Cerebellar nuclear complex (tissue), 1 donor: ENCODE measurements at places on chromosomes 4 and X.

DNA sequence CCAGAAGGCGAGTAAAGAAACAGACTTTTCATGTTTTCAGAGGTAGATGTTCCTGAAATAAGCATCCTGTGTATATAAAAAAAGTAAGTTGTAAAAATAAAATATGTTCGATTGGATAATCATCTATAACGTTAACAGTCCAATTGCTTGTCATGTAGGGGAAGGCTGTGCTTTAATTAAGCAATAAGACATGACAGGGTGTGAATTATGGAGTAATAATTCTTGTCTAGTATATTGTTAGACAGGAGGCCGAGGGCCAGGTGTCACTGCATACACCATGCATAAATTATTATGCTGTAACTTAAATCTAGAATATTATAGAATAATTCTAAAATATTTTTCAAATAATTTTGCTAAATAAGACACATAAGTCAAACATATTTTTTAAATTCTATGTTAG is 494.6 kb upstream of the TENM3 start:
- DNase-seq: no peak

DNA sequence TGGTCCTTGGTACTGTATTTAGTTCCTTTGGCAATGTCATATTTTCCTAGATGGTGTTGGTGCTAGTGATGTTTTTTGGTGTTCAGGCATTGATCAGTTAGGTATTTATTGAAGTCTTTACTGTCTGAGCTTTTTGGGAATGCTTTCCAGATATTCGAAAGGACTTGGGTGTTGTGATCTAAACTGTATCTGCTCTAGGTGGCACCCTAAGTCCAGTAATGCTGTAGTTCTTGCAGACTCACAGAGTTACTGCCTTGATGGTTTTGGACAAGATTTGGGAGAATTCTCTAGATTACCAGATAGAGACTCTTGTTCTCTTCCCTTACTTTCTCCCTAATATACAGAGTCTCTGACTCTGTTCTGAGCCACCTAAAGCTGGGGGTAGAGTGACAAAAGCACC is 513.6 kb upstream of the PITX2 start:
- DNase-seq: no peak

DNA sequence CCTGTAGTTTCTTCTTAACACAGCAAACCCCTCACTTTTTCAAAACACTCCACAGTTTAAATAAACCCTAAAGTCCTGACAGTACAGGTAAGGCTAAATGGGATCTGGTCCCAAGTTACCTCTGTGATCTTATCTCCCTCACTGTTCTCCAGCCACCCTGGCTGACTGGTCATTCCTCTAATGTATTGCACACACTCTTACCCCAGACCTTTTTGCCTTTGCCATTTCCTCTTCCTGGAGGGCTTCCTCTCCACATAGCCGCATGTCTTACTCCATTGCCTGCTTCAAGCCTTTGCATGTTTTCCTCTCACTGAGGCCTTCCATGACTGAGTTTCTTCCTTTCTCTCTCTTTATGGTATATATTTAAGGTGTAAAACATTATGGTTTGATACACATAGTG is 19.5 kb upstream of the ANXA3 start:
- DNase-seq: no peak

GRCh38 chr4:122921971-122922876 is at the start of gene NUDT6:
TSS of gene NUDT6 (minus strand) at chr4:122922597. CDS start at chr4:122922572, 25 bp downstream.
- no peak for DNase-seq

- DNase-seq: no peak
Observed at GRCh38 chr4:3414421-3415279, 27.1 kb upstream of the HGFAC start.

GRCh38 chrX:2538031-2538757 is 37.4 kb upstream of the DHRSX start:
- DNase-seq: no peak

GRCh38 chrX:48613502-48614160 is 16.3 kb downstream of the WDR13 start:
- DNase-seq: no peak

- no peak for DNase-seq
Observed at GRCh38 chr4:48665555-48666186, 114.4 kb downstream of the FRYL start.

DNA sequence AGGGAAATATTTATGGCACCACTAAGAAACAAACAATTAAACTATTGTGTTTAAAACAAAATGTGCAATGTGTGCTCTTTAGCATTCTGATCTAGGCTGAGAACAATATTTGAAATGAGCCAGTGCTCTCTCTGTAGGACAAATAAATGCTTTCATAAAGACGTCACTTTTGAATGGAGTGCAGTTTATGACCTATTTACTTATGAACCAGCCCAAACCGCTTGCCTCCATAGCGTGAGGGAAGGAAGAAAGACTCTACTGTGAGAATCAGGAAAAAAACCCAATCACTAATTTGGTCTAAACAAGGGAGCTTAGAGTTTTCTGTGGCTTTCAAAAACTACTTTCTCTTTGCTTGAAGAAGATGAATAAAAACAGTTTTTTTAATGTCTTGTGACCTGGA is 39.4 kb downstream of the SAT1 start:
- no peak for DNase-seq

- DNase-seq: no peak
Observed at GRCh38 chr4:83223781-83224180, 60.8 kb downstream of the COQ2 start.

DNA sequence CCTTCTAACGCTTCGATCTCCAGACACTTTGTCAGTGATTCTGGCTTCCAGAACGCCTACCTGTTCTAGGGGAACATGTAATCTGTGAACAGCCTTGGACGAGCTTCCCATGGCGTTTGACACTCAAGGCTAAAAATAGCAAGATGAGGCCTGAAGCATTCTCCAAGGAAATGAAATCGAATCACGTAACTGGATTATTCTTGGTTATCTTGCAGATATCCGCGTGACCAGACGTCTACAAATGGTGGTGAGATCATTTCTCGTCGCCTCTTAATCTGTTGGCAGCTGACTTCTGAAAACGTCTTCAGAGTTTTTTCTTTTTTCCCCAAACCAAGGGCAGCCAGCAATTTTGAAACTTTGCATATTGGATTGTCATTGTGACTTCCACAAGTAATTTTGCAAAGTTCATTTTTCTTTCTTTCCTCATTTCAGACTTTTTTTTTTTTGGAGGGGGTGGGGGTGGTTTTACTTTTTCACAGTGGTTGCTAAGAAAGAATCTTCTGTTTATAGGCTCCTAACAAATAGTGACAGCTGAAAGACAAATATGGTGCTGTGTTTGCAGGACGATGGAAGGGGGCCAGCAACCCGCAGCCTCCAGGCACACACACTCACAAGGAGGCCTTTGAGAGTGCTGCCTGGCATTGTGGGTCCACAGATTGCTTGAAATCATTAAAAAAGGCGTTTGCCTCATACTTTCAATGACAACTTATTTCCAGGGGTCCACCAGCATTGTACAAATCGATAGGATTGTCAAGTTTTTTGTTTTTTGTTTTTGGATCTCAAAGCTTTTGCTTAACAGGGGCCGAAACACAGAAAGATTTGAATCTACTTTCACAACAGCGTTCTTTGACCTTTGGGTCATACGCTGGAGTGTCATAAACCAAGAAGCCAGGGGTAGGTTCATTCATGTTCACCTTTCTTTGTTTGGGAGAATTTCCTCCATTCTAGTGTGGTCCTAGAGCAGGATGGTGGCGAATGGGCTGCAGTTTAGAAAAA is 32.4 kb upstream of the PDLIM3 start:
- DNase-seq: no peak

- no peak for DNase-seq
Observed at GRCh38 chr4:168674077-168674747, 177.4 kb downstream of the PALLD start.

GRCh38 chr4:77040270-77040669 is 35.5 kb downstream of the CCNI start:
- no peak for DNase-seq

DNA sequence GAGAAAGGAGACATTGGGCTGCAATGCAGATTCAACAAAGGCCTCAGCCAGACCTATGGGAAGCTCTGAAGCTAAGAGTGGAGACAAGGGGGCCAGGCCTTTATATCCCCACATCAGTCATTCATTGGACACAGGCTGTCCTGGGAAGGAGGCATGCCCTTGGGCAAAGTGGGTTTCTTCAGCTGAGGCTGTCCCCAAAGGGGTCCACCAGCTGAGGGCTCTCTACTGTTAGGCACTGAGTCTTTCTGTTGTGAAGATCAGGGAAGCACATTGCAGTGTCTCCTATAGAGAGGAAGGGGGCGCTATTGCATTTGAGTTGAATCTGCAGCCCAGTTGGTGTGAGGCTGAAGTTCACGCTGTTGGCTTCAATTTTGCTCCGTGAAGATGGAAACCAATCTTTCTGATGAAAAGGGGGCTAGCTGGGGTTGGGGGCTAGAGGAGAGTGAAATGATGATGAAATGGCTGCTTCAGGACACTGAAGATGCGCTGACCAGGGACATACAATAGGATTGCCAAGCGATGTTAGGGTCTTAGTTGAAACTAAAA is 48.0 kb downstream of the SLC25A5 start:
- DNase-seq: no peak

DNA sequence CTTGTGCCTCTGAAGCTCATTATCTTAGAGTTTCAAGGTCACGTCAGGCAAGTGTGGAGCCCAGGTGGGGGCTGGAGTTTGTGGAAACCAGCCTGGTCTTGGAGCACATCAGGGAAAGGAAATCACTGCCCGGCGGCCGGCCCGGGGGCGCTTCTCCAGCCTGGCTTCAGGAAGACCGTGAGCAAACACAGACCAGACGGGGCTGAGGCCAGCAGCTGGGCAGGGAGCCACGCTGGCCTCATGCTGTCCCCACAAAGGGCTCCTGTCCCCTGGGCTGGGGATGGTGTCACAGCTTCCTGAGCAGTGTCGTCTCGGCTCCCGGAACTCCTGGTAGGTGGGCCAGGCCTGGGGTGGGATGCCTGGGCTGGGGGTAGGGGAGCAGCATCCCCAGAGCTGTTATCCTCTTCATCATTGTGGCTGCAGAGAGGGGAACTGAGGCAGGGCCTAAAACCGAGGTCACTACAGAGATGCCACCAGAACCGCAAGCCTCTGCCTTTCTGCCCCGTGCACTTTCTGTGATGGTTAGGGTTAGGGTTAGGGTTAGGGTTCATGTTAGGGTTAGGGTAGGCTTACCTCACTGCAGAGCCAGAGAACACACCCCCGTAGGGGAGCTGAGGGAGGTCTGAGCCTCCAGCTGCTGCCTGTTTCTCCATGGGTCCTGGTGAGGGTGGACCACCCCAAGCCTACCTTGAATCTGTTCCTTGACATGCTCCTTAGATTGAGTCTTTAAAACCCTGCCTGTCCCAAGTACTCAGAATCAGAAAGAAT is 77.5 kb downstream of the HTRA3 start:
- DNase-seq: no peak

DNA sequence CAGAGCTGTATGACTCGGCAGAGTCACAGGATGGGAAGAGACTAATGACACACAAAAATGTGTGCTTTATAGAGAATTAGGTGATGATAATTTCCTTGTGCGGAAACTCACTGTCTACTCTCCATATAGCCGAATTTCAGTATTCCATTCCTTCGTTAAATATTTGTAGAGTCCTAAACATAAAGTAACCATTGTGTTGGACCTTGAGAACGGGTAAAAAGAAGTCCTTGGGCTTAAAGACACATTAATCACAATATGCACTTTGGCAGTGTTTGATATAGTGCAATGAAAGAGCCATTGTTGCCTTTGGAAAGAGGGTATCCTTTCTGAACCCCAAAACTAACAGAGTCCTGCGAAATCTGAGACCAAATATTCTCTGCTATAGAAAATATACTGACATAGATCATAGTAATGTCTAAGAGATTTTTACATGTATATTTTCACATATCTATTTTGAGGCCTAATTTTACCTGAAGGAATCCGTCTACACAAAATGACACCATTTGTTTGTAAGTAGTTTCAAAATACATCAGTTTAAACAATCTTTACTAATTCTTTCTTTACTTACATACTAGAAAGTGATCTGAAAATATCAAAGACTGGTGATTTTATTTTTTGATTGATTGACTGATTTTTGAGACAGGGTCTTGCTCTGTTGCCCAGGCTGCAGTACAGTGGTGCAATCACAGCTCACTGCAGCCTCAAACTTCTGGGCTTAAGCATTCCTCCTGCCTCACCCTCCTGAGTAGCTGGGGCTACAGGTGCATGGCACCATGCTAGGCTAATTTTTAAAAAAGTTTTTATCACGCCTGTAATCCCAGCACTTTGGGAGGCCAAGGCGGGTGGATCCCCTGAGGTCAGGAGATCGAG is 296.8 kb downstream of the DCTD start:
- DNase-seq: no peak

GRCh38 chrX:134570899-134571298 is 87.4 kb downstream of the PLAC1 start:
- DNase-seq: no peak

DNA sequence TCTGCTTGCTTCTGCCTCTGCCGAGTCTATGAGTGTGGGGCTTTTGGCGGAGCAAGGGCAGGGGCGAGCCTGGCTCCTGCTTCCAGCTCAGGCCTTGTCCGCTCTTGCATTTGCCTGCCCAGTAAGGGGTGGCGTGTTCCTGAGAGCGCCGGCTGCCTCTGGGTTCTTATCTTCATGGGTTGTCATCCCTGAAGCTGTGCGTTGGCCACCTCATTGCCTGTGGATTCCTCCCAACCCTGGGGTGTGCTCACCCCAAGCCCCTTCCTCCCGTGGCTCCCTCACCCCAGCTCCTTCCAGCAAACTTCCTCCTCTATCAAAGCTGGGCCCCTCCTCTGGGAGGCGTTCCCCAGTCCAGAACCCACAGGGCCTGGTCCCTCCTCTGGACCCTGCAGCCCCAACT is 17.5 kb downstream of the SH3BP2 start:
- no peak for DNase-seq

GRCh38 chr4:153082322-153083301 is 121.6 kb upstream of the TRIM2 start:
- no peak for DNase-seq

DNA sequence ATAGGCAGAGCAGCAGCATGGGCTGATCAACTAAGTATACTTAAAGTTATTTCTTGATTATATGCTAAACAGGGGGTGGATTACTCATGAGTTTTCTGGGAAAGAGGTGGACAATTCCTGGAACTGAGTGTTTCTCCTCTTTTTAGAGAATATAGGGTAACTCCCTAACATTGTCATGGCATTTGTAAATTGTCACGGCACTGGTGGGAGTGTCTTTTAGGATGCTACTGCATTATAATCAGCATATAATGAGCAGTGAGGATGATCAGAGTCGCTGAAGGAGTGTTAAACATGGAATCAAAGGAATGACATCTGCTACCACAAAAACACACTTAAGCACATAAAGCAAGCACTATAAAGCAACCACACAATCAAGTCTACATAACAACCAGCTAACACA is 66.5 kb downstream of the SPIN4 start:
- DNase-seq: no peak

DNA sequence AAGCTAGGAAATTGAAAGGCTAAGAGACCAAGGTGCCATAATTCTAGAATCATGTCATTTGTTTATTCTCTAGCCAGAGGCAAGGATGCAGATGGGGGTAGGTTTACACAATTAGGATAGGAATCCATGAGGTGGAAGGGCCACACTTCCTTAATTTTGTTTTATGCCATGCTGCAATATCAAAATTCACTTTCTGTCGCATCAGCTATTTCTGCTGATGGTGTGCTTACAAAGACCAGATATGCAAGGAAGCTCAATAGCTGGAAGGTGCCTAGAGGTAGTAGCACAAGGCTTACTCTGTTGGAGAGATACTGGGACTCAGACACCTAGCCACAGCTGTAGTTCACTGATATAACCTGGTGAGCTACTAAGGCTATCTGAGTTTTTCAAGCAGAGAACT is 328.5 kb downstream of the ADGRL3 start:
- DNase-seq: no peak

- no peak for DNase-seq
Observed at GRCh38 chrX:103607364-103608305, at the start of gene TCEAL3. TSS of gene TCEAL3 (plus strand) at chrX:103607963. CDS start at chrX:103609065, 1,102 bp downstream.

GRCh38 chrX:107766470-107767150 is 9.0 kb downstream of the TSC22D3 start:
- no peak for DNase-seq
